HFFc6 (cell line): ENCODE measurements at places on chromosomes 5 and 9.

- DNase-seq: peak; percentile 57
Measured at GRCh38 chr9:37944671-37945481, 40.9 kb upstream of the SLC25A51 start.

DNA sequence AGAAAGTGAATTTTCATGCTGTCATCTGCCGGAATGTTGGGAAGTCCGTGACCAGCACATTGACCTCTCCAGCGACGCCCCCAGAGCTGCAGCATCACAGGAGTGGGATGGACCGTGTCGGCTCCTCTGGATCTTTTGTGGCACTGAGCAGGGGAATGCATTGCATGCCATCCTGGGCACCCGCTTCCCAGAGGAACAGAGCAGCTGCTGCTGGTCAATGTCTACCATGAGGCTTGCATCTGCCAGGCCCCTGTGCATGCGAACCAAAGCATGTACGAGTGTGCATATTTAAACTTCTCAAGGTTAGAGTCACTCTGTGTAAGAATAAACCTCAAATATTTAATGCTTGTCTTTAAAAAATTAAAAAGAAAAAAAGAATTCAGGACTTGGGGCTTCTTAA, 414.8 kb downstream of the GADD45G start:
- DNase-seq: no peak

DNA sequence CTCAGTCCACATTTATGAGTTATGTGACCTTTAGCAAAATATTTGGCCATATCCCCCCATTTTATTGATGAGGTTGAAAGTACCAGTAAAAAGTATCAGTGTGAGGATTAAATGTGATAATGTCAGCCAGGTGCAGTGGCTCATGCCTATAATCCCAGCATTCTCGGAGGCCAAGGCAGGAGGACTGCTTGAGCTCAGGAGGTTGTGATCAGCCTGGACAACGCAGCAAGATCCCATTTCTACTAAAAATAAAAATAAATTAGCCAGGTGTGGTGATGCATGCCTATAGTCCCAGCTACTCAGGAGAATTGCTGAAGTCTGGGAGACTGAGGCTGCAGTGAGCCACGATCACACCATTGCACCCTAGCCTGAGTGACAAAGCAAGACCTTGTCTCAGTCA, 71.2 kb downstream of the GRAMD2B start:
- no peak for DNase-seq

- no peak for DNase-seq
Measured at GRCh38 chr5:32331217-32331934, 18.6 kb upstream of the MTMR12 start.

- DNase-seq: no peak
Measured at GRCh38 chr9:84621811-84622210, 47.7 kb upstream of the NTRK2 start.

- no peak for DNase-seq
Measured at GRCh38 chr9:129832982-129833381, 2.1 kb downstream of the C9orf78 start.

DNA sequence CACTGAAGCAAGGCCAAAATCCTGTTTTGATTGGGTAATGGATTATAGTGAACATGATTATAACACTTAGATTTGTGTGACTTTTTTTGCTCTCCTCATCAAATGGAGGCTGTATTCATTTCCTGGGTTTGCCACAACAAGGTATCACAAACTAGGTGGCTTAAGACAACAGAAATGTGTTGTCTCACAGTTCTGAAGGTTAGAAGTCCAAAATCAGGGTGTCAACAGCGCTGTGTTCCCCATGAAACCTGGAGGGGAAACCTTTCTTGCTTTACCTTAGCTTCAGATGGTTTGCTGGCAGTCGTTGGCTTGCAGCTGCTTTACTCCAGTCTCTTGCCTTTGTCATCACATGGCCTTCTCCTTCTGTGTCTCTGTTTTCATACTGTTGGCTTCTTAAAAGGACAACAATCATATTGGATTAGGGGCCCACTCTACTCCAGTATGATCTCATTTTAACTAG, 32.4 kb downstream of the CDC42SE2 start:
- DNase-seq: no peak

DNA sequence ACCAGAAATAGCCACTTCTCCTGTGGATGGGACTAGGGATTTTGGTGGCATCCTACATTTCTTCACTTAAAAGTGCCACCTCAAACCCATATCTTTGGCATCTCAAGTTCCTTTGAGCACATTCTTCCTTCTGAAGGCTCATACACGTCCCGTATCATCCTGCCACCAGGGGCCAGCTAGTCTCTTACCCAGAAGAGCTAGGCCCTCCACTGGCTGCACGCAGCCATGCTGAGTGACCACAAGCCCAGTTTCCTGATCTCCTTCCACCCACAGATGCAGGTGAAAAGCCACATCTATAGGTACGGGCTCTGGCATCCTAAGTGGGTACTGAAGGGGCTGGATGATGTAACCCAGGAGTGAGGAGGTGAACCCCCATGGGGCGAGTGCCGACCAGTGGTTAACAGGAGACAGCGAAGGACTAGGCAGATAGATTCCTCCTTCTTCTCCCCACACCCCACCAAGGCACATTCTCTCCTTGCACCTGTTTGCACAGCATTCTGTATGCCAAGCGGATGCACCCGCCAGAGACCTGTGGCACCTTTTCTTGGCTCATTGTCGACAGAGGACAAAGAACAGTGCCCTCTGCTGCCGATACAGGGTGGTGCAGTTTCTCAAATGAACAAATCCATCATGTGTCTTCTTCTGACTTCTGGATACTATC, 14.4 kb upstream of the SCGB3A1 start:
- peak; percentile 29 for DNase-seq

DNA sequence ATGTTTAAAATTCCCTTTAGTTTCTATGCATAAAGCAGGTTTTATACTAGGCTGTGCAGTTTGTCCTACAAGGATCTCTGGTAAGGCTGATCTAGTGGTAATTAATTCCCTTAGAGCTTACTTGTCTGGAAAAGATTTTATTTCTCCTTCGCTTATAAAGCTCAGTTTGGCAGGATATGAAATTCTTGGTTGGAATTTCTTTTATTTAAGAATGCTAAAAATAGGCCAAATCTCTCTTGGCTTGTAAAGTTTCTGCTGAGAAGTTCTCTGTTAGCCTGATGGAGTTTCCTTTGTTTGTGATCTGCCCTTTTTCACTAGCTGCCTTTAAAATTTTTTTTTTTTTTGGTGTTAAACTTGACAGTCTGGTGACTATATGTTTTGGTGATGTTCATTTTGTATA, 237.1 kb upstream of the TLE4 start:
- no peak for DNase-seq

GRCh38 chr5:154352960-154353548, 92.7 kb upstream of the SAP30L start:
- DNase-seq: no peak

DNA sequence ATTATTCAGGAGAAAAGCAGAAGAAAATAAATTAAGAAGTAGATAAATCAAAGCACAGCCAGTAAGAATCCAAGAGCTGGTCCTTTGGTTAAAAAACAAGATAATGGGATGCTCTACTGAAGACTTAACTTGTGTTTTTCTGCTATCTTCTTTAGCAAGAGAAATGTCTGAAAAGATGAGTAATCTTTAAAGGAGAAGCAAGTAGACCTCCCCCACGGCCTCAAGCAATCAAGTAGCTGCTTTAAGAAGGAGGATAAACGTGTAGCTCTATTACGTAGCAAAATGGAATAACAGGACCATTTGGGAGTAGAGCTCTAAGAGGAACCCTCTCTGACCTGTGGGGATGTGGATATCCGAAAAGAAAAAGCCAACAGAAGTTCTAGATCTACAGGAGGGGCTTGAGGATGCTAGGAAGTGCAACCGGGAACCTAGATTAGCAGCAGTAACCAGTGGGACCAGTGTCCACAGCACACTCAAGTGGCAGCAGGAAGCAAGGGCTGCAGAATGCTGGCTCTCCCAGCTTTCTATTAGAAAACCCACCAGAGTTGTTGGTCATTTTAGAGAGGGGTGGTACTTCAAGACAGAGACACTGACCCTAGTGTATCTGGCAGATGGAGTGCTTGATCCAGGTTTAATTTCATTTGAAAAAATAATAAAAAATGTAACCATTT, 185.4 kb downstream of the GABBR2 start:
- DNase-seq: peak; percentile 51

DNA sequence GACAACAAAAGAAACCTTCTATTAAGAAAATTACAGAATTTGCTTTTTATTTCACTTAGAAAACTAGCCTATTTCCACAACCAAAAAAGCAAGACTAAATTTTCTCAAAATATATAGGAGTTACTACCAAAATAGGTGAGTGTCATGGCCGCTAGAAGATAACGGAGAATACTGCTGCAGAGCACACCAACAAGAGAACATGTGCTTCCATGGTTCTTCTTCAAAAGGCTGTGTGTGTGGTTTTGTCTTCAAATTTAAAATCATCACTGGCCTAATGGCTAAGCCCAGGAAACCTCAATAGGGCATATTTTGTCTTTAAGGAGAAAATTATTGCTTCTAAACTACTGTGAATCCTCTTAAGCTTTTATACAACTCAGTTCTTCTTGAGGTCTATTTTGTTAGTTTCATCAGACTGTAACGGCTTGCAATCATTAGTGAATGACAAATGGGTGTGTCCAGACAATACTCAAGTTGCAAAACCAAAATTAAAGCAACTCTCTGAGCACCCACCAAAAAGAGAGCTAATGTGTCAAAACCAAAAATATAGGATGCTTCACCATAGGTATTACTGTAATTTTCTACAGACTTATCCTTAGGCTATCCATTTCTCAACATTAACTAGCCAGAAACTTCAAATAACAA, 3.3 kb downstream of the SETX start:
- no peak for DNase-seq

DNA sequence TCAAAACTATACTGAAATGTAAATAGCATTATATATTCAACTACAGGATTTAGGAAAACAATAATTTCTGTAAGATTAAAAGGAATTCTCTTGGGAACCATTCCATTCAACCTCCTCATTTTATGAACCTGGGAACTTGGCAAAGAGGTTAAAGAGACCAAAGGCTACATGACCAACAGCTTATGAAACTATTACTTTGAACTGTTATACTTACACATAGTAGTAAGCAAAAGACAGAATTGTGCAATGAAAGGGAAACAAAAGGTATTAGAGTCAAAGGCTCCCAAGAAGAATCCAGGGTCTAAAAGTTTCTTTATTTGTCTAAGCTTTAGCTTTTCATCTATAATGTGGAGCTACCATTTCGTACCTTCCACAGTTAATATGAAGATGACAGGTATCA, 7.2 kb downstream of the C9orf72 start:
- DNase-seq: no peak

DNA sequence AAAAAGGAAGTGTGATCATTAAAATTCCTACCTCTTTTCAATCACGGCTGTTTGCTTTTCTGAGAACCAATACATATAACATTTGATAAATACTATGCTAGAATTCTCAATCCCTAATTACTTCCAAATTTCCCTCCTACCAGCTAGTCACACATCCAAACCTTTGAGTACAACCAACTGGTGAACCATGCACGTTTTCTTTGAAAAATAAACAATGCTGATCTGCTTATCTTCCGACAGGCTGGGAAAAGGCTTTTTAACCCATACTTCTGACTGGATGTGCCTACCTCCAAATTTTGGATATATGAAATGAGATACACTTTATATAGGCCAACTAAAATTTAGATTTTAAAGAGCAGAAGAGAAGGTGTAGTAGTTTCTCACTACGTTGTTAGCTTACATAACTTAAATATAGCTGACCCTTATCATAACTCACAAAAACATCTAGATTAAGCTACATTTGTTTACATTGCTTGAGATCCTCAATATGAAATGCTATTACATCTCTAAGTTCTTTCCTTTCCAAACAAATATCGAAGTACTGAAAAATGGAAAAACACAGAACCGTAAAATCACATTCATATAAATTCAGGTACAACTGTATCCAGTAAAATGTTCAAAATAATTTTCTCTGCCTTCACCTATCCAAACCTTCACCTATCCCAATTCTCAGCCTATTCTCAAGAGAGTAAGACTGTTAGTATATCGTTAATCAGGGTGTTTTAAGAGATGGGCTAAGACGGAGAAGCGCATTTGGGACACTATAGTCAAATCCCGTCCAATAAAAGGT, 2.1 kb downstream of the NR3C1 start:
- no peak for DNase-seq

GRCh38 chr9:79610791-79611614, 39.2 kb downstream of the TLE4 start:
- peak; percentile 95 for DNase-seq

GRCh38 chr5:169351721-169352120, 50.8 kb upstream of the SLIT3 start:
- no peak for DNase-seq

GRCh38 chr5:125578551-125578950, 832.1 kb upstream of the ZNF608 start:
- DNase-seq: no peak

DNA sequence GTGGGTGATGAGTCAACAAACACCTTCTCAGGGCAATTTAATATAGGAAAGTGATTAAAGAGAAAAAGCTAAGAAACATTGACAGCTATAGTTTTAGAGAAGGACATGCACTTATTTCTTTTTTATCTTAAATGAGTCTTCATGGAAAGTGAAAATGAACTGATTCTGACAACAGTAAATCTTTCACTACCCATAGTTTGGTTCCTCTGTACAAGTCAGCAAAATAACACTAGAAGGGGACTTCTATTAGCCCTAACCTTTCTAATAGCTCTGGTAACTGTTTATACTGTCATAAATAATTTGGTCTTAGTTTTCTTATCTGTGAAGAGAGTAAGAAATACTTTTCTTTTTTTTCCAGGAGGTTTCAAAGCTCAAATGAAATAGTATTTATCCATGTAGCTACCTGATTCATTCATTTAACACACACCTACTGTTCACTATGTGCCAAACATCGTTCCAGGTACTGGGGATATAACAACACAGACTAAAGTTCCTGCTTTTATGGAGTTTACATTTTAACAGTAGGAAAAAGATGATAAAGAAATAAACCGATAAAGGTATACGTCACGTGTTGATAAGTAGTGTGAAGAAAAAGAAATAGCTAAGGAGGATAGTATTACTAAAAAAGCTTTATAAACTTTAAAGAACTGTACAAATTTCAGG, 148.2 kb downstream of the PCSK1 start:
- DNase-seq: no peak

DNA sequence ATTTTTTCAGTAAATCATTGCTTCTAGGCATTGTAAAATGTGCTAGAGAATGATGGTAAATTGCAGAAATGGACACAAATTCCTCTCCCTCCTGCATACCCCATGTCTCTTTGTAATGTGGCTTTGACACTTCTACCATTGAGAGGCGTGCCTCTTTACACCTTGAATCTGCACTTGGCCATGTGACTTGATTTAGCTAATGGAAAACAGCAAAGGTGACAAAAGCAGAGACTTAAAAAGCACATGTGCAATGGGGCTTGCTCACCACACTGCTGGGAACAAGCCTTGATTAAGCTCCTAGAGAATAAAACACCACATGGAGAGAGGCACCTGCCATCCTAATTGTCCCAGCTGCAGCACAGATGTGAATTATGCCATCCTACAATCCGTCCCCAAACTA, 69.9 kb upstream of the NAA35 start:
- DNase-seq: no peak
